ENCODE measurements at places on chromosomes 16 and 17. TPM values are rescaled to one million over a fixed set of nuclear protein-coding genes. Genes with fewer than 3 reads are reported as not detected.
A peak's percentile ranks its signal among the peaks of the same experiment; 100 is the strongest.

Gene NOG
- total RNA-seq: not detected

DNA sequence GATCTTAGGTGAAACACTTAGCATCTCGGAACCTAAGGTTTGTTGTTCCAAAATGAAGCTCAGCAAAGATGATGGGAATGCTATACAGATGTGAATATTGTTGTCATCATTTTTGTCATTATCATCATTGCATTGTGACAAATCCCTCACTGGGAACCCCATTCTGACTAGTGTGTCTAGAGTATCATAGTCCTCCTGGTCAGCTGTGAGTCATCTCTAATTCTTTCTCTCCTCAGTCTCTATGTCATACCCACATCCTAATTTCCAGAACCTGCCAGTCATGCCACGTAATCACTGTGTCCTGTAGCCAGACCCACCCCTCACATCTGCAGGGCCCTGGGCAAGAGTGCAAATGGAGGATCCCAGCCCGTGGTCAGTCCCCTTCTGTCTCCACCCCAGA is 60.5 kb upstream of the CLEC3A start:
- DNase-seq: no peak

Gene TBX21
- not detected for total RNA-seq

DNA sequence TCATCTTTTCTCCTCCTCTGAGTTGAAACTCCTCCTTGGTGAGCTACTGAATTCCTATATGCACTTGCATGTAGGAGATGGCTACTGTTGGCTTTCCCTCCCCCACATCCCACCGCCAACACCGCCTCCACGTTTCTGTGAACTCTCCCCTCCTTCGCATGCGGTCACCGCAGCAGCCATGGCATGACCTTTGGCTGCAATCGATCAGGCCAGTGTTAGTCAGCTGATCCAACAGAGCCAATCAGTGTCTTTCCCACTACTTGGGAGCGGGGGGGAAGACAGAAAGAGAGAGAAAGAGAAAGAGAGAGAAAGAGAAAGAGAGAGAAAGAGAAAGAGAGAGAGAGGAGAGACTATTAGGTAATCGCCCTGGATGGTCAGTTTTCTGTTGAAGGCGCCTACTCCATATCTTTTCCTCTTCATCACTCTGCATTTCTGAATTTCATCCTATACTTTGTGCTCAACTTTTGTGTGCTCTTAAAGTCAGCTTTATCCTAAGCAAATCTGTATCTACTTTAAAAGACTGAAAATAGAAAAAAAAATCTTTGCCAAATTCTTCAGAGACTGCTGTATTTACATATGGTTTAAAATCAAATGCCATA is 22.7 kb downstream of the ASGR1 start:
- DNase-seq: no peak

- no peak for DNase-seq
These were observed 4.1 kb upstream of the PITPNA start for GRCh38 chr17:1566505-1567199.

DNA sequence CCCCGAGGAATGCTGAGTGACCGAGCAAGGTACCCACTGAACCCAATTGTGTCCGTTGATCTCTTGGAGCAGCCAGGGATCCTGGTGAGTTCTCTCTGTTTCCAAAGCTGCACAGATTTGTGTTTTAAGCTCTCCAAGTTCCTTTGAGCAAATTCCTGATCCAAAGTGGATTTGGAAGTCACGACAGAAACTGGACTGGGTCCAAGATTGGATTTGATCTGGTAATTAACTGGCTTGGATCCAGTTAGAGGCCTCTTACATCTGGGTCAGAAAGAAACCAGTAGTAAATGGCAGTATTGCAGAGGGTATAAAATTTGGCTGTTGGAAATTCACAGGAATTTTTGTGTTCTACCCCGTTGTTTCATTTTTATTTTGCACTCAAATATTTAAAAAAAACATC is 119.5 kb downstream of the PMP22 start:
- no peak for DNase-seq

DNA sequence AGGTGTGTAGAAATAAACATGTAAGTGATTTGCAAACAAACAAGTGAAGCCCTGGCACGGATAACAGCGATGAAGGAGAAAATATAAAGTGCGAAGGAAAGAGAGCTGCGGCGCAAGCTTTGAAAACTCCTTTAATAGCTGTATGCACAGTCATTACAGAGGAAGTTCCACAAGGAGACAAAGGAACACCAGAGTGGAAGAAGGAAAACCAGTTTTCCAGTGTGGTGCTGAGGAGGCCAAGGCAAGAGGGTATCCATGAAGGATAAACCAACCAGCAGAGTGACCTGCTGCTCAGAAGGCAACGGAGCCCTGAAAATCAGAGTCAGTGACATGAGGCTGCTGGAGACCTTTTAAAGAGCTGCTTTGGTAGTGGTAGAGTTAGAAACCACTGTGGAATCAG is 24.4 kb downstream of the METTL16 start:
- DNase-seq: no peak

Gene DNAAF8
- total RNA-seq: 0.59 TPM

Gene ZNF319
- 13.9 TPM for total RNA-seq

DNA sequence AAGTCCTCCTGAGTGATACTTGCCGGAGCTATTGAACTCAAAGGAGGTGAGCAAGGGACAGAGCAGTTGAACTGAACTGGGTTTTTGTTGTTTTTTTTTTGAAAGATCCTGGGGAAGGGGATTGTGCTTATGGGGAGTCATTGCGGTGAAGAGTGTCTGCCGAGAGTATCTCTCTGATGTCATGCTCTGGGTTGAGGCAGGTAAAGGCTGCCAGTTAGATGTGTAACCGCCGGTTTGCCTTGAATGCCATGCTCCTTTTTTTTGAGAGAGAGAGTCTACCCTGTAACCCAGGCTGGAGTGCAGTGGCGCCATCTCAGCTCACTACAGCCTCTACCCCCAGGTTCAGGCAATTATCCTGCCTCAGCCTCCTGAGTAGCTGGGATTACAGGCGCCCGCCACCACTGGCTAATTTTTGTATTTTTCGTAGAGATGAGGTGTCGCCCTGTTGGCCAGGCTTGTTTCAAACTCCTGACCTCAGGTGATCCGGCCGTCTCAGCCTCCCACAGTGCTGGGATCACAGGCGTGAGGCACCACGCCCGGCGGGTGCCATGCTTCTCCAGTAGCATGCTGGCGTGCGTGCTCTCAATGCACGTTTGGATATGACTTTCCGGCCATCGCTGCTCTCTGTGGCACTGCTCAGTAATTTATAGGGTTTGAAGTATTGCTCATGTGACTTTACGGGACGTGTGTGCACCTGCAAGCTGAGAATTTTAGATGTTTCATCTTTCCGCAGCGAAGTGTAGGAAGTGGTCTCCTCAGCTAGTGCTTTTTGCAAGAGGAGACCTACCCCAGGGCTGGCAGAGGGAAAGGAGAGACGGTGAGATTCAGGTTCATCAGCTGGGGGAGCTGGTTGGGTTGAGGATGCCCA is 8.5 kb downstream of the ZC3H18 start:
- no peak for DNase-seq

Gene STAC2
- total RNA-seq: 1.8 TPM

Gene KRT28
- total RNA-seq: not detected

GRCh38 chr17:63278728-63279442 is 167.2 kb downstream of the CYB561 start:
- no peak for DNase-seq

Gene ZNF594
- 21.2 TPM for total RNA-seq

DNA sequence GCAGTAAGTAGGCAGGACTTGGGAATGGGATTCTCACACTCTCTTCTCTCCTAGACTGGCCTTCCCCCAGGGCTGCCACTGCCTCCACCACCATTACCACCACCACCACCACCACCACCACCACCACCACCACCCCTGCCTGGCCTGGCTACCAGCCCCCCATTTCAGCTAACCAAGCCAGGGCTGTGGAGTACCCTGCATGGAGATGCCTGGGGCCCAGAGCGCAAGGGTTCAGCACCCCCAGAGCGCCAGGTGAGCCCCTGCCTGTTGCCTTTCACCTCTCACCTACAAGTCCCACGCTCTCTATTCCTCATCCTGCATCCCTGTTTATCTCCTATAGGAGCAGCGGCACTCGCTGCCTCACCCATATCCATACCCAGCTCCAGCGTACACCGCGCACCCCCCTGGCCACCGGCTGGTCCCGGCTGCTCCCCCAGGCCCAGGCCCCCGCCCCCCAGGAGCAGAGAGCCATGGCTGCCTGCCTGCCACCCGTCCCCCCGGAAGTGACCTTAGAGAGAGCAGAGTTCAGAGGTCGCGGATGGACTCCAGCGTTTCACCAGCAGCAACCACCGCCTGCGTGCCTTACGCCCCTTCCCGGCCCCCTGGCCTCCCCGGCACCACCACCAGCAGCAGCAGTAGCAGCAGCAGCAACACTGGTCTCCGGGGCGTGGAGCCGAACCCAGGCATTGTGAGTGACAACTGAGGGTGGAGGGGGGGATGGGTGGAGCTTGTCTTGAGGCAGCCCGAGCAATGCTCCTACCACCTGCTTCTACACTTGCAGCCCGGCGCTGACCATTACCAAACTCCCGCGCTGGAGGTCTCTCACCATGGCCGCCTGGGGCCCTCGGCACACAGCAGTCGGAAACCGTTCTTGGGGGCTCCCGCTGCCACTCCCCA is 7.9 kb upstream of the TMEM88 start:
- no peak for DNase-seq

Gene CIITA
- 0.69 TPM for total RNA-seq

- no peak for DNase-seq
These were observed 26.7 kb downstream of the BBS2 start for GRCh38 chr16:56493126-56493525.

DNA sequence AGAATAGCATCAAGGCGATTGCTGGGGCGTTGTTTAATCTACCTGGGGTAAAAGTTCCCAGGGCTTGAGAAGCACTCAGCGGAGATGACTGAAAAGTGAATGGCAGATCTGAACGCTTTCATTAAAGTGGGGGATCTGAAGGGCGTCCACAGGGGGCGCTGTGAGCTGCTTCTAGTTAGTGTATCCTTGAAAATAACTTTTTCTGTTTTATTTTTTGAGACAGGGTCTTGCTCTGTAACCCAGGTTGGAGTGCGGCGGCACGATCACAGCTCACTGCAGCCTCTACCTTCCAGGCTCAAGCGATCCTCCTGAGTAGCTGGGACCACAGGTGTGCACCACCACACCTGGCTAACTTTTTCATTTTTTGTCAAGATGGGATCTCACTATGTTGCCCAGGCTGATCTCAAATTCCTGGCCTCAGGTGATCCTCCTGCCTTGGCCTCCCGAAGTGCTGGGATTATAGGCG is 360.4 kb downstream of the SEC14L1 start:
- peak; percentile 67 for DNase-seq

Gene KRT15
- not detected for total RNA-seq

DNA sequence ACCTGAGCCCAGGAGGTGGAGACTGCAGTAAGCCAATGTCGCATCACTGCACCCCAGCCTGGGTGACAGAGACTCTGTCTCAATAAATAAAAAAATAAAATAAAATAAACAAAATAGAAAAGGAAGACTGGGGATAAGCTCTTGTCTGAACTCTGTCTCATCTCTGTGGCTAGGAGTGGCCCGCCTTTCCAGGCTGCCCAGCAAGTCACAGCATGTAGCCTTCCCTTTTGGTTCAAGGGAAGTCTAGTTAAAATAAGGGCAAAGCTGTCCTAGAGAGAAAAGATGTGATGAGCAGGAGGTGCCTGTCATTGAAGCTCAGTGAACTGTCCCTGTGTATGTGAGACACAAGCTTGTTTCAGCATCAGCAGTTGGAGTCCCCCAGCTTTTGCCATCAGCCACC is 2.7 kb upstream of the GFAP start:
- DNase-seq: no peak

Gene SLC46A1
- 6.3 TPM for total RNA-seq

DNA sequence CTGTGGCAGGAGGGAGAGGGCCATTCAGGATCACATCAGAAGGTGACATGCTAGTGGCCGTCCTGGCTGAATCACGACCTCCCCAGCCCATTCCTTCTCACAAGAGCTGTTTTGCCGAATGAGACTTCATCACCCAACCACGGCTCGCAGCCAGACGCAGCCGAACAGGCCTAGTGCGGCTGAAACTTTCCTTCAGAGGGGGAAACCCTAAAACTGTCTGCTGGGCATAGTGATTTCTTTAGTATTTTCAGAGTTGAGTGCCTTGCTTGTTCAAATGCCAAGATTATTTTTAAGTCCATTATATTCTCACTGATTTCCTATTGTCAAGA is 343.7 kb downstream of the CPPED1 start:
- no peak for DNase-seq

DNA sequence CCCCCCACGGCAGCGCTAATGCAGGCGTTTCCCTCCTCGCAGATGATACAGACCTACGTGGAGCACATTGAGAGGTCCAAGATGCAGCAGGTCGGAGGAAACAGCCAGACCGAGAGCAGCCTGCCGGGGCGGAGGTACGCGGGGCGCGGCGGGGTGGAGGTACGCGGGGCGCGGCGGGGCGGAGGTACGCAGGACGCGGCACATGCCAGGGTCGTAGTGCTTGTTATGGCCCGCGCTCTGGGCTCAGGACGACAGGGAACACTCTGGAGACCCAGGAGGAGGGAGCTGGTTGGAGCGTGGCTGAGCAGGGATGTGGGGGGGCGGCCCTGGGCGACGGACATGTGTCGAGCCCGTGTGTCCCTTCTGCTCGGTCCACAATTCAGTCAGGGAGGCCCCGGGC is 23.4 kb downstream of the MAPK8IP3 start:
- DNase-seq: no peak

GRCh38 chr16:8342276-8342675 is 248.0 kb downstream of the TMEM114 start:
- DNase-seq: no peak

GRCh38 chr17:74785096-74785980 is 9.2 kb upstream of the NAT9 start:
- no peak for DNase-seq

GRCh38 chr16:80366023-80366422 is 174.8 kb upstream of the DYNLRB2 start:
- no peak for DNase-seq

DNA sequence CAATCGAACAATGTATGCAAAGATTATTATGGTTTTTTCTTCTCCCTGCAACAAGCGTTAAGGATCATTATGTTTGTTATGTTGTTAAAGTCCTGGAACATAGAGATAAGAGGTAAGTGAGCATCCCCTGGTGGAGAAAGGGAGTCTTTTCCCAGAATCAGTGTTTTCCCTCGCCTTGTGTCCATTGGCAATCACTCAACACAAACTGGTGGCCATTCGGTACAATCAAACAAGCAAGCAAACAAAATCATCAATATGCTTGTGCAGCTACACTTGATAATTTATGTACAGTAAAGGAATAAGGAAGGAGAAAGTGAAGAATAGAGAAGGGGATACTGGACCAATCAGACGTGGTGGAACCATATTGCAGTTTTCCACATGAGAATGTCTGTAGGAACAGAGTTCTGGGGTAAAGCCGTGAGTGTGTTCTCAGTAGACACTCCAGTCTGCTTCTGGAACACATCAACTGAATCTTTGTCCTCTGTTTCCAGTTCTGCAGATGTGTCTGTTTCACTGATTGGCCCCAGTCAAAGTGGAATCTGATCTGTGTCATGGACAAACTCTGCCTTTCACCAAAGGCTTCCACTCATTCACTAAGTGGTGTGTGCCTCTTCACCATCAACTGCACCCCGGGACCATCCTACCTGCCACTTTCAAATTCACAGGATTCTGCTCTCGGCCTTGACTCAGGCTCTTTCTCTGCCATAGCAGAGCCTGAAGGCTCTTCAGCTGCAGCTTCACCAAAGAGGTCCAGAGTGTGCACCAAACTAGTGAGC is 169.5 kb downstream of the AHSP start:
- DNase-seq: no peak

Gene TPPP3
- 21.7 TPM for total RNA-seq

Gene ZNF624
- 11.2 TPM for total RNA-seq

Gene AGRP
- not detected for total RNA-seq

GRCh38 chr17:67620636-67621035 is 97.1 kb upstream of the NOL11 start:
- no peak for DNase-seq

Gene HBZ
- total RNA-seq: not detected

GRCh38 chr17:1315409-1315808 is 35.9 kb downstream of the TRARG1 start:
- no peak for DNase-seq
